Activated naive CD8-positive, alpha-beta T cell treated with anti-CD3 and anti-CD28 coated beads, Interleukin-2, amount 10 ng/mL, durations not matched to agents 7 days and 5 days (primary cell): ENCODE measurements at places on chromosomes 6 and 20. TPM values are rescaled to one million over a fixed set of nuclear protein-coding genes. Genes with fewer than 3 reads are reported as not detected.
A peak's percentile ranks its signal among the peaks of the same experiment; 100 is the strongest.

OR2H1 gene
- not detected for total RNA-seq

TAAR1 gene
- total RNA-seq = not detected

FKBP5 gene
- total RNA-seq = 78.6 TPM

SRMS gene
- total RNA-seq = not detected

PROKR2 gene
- not detected for total RNA-seq

ACTR5 gene
- 11.9 TPM for total RNA-seq

FAM83D gene
- 15.4 TPM for total RNA-seq

WFDC2 gene
- total RNA-seq = not detected

GRCh38 chr20:49584418-49585382 lies 16.8 kb upstream of the PTGIS start:
- H3K27ac ChIP-seq = peak overlapping the region; percentile 4
- H3K4me1 ChIP-seq = peaks cover 10% of the 10 kb centered on the region
- peaks cover 10% of the 10 kb centered on the region for H3K27me3 ChIP-seq
- peaks cover 8% of the 10 kb centered on the region for H3K36me3 ChIP-seq
- no peak for DNase-seq

DNA sequence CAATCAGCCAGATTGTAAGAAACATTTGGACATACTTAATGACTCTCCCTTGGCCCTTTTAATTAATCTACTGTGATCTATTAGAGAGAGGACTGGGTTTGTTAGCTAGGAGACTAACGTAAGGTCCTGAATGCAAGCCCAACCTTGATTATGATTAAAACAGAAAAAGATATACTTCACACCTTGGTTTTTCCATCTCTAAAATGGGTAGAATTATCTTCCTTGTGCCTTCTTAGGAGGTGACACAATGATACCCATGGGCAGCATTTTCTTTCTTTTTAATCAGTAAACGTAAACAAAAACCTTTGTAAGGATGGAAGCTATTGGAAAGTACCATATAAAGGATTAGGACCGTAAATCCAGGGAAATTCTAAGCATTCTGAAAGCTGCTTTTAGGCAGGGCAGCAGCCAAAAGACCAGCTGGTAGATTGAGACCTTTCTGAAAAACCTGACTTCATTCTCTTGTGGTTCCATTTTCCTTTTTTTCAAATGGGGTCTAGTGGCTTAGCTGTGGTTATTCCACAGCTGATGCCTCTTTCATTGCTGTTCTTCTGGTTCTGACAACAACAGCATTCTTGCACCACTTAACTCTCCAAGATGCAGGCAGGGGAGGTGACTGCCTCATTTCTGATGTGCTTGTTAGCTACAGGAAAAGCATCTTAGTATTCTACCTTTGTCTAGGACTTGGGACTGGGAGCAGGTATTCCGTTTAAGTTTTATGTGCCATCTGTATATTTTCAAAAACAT lies 27.4 kb downstream of the RREB1 start:
- H3K4me1 ChIP-seq = peaks cover 53% of the 10 kb centered on the region
- H3K27me3 ChIP-seq = no peaks in the 10 kb centered on the region
- H3K27ac ChIP-seq = peak overlapping the region; percentile 4
- peaks cover 10% of the 10 kb centered on the region for H3K36me3 ChIP-seq
- peak overlapping the region; percentile 33 for H3K4me3 ChIP-seq

DNA sequence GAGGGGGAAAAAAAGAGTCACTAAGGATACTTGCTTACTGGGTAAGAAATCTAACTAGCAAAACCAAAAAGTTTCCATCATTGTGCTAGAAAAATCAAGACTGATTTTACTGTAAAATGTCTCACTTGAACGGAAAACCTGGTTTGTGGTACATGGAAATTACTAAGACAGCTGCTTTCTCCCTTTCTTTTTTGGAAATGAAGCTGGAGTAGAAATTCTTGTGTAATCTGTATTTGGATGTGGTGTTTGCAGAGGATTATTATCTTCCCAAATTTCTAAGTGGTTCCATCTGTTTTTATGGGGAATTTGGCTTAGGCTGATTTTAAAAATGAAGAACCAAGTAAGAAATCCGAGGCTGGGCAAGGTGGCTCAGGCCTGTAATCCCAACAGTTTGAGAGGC lies 20.4 kb downstream of the EPB41L2 start:
- no peaks in the 10 kb centered on the region for H3K4me1 ChIP-seq
- H3K4me3 ChIP-seq = no peak overlapping the region
- H3K27me3 ChIP-seq = no peaks in the 10 kb centered on the region

DNA sequence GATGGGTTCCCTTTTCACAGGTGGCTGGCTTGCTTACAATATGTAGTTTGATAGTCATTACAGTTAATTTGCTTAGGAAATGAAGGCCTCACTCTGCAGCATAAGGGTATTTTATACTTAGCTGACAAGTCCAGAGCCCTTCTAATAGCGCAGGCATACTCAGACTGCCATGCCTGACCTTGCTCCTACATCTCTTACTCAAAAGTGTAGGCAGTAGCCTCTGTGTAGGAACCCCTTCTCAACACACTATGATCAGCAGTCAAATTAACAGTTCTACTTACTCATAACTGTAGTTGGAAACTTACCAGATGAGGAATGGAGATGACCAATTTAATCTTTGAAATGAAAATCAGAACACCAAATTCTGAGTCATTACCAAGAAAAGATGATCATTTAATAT lies 373.5 kb downstream of the TBC1D32 start:
- H3K27ac ChIP-seq = no peak overlapping the region
- no peaks in the 10 kb centered on the region for H3K4me1 ChIP-seq
- no peak for DNase-seq
- no peaks in the 10 kb centered on the region for H3K27me3 ChIP-seq
- no peaks in the 10 kb centered on the region for H3K36me3 ChIP-seq

- H3K27me3 ChIP-seq = peaks cover 25% of the 10 kb centered on the region
- no peak for DNase-seq
- no peaks in the 10 kb centered on the region for H3K36me3 ChIP-seq
- no peak overlapping the region for H3K27ac ChIP-seq
- H3K4me1 ChIP-seq = no peaks in the 10 kb centered on the region
Observed at GRCh38 chr20:62571669-62572344, 70.5 kb upstream of the SLCO4A1 start.

DNA sequence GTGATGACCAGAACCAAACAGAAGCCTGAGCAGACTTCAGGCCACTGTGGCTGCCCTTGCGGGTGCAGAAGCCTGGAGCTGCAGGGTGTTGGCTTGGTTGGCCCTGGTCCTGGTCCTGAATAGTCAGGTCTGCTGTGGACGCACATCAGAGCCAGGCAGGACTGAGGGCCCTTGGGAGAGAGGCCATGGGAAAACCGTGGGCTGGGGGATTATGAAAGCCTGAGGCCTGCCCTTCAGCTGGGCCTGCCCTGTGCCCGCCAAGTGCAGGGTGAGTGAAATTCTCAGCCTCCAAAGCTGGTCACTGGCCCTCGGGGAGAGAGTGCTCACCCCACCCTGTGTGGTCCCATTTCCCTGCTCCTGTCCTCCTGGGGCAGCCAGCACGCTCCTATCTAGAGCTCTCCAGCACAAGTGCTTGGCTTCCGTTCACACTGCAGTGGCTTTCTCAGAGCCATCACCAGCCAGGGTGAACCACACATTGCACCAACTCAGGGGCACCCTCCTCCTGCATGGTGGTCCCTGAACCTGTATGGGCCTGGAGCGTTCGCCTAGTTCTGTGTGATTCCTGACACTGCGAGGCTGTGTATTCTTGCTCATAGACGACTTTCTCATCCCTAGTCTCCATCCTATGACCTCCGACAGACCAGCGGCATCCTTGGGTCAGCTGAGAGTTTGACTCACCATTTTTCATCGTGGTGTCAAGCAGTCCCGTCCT lies 146.1 kb downstream of the TTLL2 start:
- DNase-seq = no peak
- H3K27ac ChIP-seq = no peak overlapping the region
- H3K27me3 ChIP-seq = peaks cover 3% of the 10 kb centered on the region
- no peaks in the 10 kb centered on the region for H3K36me3 ChIP-seq

DNA sequence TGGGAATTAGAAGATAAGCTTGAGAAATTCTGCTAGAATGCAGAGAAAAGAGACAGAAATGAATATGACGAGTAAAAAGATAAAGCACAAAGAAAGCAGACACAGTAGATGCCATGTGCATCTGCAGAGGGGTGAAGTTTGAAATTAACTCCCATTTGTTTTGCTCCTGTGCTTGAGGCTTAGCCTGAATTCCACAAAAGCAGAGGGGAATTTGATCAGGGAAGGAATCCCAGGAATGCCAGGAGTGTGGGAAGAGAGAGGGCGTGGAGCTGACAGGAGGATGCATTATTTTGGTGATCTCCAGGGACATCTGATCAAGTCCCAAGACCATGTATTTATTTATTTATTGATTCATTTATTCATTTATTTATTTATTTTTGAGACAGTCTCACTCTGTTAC lies 55.6 kb downstream of the SLC22A1 start:
- H3K27ac ChIP-seq = no peak overlapping the region
- peaks cover 15% of the 10 kb centered on the region for H3K27me3 ChIP-seq
- H3K4me3 ChIP-seq = no peak overlapping the region
- no peaks in the 10 kb centered on the region for H3K4me1 ChIP-seq

- peaks cover 3% of the 10 kb centered on the region for H3K27me3 ChIP-seq
- H3K27ac ChIP-seq = no peak overlapping the region
- no peak for DNase-seq
- H3K4me3 ChIP-seq = no peak overlapping the region
- H3K4me1 ChIP-seq = no peaks in the 10 kb centered on the region
- no peaks in the 10 kb centered on the region for H3K36me3 ChIP-seq
Observed at GRCh38 chr6:129120856-129121638, 238.1 kb downstream of the LAMA2 start.

DNA sequence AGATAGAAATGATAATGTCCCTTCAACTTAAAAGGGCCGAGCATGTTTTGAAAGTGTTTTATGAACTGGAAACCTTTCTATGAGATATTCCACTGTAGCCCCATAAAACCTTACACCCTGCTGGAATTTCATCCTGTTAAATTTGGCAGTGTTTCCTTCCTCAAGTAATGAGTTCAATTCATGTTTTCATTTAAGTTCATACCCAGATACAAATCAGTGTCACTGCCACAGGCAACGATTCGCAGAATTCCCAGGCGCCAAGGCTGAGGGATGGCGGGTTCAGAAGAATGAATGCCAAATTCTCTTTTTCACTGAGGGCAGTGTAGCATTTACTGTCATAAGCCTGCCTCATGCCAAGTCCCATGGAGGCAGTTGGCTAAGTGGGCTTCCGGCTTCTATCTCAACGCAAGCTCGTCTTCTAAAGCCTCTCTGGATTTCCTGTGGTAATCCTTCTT lies 511.8 kb upstream of the ID4 start:
- H3K36me3 ChIP-seq = no peaks in the 10 kb centered on the region
- H3K4me1 ChIP-seq = no peaks in the 10 kb centered on the region
- DNase-seq = no peak
- no peak overlapping the region for H3K27ac ChIP-seq

- no peaks in the 10 kb centered on the region for H3K36me3 ChIP-seq
- H3K4me3 ChIP-seq = no peak overlapping the region
- H3K27ac ChIP-seq = no peak overlapping the region
- H3K27me3 ChIP-seq = no peaks in the 10 kb centered on the region
- DNase-seq = no peak
Observed at GRCh38 chr6:71033171-71033570, 76.3 kb upstream of the B3GAT2 start.

DNA sequence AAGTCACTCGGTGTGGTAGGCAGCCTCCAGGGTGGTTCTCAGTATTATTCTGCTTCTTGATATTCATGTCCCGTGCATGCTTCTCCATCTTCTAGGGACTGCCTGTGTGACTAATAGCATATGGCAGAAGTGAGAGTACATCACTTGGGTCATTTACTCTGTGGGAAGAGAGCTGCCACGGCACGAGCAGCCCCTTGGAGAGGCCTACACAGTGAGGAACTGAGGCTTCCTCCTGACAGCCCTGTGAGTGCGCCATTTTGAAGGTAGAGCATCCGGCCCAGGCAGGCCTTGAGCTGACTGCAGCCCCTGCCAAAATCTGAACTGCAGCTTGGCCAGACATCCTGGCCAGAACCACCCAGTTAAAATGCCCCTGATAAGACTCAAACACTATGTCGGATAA lies 17.3 kb upstream of the MCUR1 start:
- H3K4me1 ChIP-seq = peaks cover 1% of the 10 kb centered on the region
- H3K27ac ChIP-seq = no peak overlapping the region
- no peaks in the 10 kb centered on the region for H3K36me3 ChIP-seq
- peaks cover 9% of the 10 kb centered on the region for H3K27me3 ChIP-seq
- H3K4me3 ChIP-seq = no peak overlapping the region

GRCh38 chr6:152441902-152442301 lies 195.3 kb downstream of the SYNE1 start:
- no peak overlapping the region for H3K27ac ChIP-seq
- H3K4me3 ChIP-seq = no peak overlapping the region
- no peak for DNase-seq
- H3K4me1 ChIP-seq = no peaks in the 10 kb centered on the region
- H3K27me3 ChIP-seq = peaks cover 4% of the 10 kb centered on the region
